ENCODE measurements at places on chromosomes 12 and 14.

DNA sequence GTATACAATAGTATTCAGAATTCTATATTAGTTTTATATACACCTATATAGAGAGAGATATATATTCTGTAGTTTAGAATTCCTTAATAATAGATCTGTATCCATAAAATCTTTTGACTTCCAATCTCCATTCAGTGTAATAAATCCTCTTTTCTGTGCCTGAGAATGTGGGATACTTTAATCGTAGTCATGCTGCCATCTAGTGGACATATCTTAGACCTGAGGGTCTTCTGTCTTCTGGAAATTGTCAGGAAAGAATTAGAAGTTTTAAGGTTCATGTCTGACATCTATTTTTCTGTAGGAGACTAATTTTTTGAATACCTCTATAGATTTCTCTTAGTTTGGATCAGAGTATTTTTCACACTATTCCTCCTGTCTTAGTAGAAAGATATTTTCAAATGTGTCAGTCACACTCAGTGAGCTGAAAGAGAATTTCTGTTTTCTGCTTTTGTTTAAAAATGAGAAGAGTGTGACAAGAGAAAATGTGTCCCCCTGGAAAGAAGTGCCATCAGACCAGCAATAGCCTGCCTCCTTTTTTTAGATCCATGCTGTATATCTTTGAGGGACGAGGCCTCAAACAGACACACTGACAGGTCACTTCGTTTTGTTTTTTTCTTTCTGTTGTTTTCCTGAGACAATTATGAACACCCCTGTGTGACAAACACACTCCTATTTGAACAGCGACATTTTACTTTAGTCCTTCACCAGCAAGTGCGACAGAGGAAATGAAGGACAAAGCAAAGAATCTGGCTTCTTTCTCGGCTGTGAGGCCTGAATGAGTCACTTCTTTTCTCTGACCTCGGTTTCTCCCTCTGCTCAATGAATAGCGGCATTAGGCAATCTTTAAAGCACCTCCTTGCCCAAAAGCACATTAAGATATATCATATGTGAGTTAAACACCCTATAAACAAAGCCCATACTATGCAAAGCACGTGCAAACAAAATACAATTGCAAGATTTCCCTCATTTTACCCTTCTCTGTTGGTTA lies 96.3 kb downstream of the GALC start:
- DNase-seq, result peak; percentile 63

- no peak for DNase-seq
Measured at GRCh38 chr12:108029051-108029835, 99.8 kb upstream of the WSCD2 start.

GRCh38 chr14:101721111-101721510 lies 40.4 kb upstream of the PPP2R5C start:
- no peak for DNase-seq

GRCh38 chr14:70018713-70019211 lies 139.5 kb downstream of the SMOC1 start:
- no peak for DNase-seq

GRCh38 chr12:51306507-51306906 lies 17.5 kb downstream of the BIN2 start:
- no peak for DNase-seq

GRCh38 chr14:93128725-93129459 lies 13.2 kb upstream of the ITPK1 start:
- no peak for DNase-seq

GRCh38 chr14:94499673-94500072 lies 9.6 kb downstream of the SERPINA12 start:
- no peak for DNase-seq

- DNase-seq, result no peak
Measured at GRCh38 chr14:75224561-75224960, 48.1 kb upstream of the TMED10 start.

DNA sequence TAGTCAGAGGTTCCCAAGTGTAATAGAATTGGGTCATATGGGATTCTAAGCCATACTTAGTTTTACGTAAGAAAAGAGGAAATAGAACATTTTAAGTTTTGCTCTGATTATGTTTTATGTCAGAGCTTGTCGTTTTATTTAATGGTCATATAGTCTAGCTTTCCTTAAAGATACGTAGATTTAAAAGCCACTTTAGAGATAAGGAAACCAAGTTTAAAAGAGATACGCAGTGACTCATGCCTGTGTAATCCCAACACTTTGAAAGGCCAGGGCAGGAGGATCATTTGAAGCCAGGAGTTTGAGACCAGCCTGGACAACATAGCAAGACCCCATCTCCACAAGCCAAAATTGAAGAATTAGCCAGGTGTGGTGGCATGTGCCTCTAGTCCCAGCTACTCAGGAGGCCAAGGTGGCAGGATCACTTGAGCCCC lies 19.5 kb downstream of the MAPK1IP1L start:
- DNase-seq, result no peak

GRCh38 chr12:9039397-9039977 lies 50.1 kb downstream of the KLRG1 start:
- DNase-seq, result peak; percentile 30

- DNase-seq, result no peak
Measured at GRCh38 chr12:5484426-5484825, 52.5 kb downstream of the NTF3 start.

GRCh38 chr14:104972301-104973134 lies 5.7 kb downstream of the AHNAK2 start:
- DNase-seq, result no peak

- no peak for DNase-seq
Measured at GRCh38 chr14:99516156-99516870, 35.1 kb downstream of the CCNK start.

DNA sequence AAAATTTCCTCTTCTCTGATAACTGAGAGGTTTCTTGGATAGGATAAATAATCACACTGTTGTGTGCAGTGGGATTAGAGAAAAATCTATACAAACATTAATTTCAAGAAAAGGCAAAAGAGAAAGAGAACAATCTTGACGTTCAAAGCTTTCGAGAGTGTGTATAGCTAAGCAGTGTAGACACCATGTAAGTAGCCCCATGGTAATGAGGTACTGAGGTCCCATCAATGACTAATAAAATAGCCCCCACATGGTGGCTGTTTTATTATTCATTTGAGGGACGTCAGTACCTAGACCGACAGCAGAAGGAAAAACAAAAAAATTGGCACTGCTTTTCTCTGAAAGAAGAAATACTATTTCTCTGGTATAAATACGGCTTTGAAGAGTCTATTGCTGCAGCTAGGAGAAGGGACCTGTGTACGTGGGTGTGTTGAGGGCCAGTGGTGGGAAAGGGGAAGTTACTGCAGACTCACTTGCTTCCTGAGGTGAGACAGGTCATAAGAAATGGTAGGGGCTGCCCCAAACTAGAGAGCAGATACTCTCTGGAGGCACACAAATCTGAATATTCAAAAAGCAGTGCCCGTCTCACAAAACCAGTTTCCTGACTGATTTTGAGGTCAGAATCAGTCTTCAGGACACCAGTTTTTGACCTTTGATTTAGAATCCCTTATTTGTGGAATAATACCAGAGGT lies 339.8 kb downstream of the EMP1 start:
- DNase-seq, result no peak

- DNase-seq, result no peak
Measured at GRCh38 chr14:36019126-36019525, 157.4 kb downstream of the PTCSC3 start.

DNA sequence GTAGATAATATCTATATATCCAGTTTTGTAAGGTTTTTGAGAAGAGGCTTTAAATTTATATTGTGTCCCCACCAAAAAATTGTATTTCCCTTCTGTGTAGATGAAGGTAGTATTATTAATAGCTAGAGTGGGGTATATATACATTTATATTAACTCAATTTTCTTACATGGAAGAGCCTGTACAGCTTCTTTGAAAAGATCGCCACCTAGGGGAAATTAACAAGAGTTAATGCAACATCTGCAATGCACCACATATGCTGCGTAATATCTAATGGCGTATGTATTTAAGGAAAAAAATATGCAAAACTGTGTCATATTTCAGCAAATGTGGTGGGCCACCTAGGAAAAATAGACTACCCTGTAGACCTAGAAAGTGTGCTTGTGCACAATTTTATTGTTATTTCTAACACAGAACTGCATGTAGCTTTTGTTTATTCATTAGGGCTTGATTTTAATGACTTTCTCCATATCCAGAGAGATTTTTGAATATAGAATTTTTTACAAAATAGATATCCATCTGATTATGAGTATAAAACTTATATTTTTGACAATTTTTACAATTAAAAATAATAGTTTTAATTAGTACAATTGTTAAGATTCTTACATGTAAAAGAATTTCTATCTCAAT lies 14.0 kb downstream of the CCER1 start:
- DNase-seq, result no peak

- DNase-seq, result peak; percentile 10
Measured at GRCh38 chr14:92317511-92317910, 5.5 kb upstream of the SLC24A4 start.

DNA sequence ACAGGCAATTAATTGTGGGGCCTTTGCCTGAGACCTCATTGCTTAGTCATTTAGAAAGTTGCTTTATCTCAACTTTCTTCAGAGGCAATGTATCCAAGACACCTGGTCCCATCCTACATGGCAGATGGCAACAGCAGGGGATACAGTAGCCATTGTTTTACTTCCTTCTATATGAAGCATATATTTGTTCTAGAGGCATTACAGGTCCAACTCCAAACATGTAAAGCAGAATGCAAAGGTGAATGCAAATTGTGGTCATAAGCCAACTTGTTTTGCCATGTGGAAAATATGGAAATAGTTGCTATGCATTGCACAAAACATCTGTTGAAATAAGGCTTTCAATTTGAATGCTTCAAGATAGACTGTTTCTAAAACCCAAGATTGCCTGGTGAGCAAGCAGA lies 109.8 kb upstream of the BCAT1 start:
- DNase-seq, result no peak

- no peak for DNase-seq
Measured at GRCh38 chr12:56243731-56244181, 13.9 kb downstream of the SLC39A5 start.

- no peak for DNase-seq
Measured at GRCh38 chr14:69034612-69035262, 55.6 kb upstream of the ACTN1 start.

- DNase-seq, result peak; percentile 62
Measured at GRCh38 chr12:109110988-109111495, 5.3 kb upstream of the ACACB start.

- peak; percentile 91 for DNase-seq
Measured at GRCh38 chr12:80580254-80580653, 127.2 kb upstream of the MYF6 start.

DNA sequence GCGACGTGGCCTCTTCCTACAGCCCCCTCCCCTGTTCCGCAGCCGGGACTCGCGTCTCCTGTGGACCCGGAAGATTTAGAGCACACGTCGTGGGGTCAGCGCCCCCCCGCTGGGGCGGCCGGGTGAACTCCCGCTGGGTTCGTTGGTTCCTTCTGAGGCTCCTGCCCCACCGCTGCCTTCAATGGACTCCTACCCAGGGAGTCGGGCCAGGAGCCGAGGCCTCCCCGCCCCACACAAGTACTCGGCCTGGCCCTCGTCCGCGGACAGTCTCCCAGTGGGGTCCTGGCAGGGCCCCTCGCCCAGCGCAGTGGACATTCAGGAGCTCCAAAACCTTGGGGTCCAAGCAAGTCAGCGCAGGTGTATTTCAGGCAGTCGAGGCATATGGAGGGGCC lies 1.2 kb downstream of the MMP17 start:
- DNase-seq, result no peak

GRCh38 chr14:77580964-77581505 lies 35.4 kb downstream of the SPTLC2 start:
- DNase-seq, result peak; percentile 36

DNA sequence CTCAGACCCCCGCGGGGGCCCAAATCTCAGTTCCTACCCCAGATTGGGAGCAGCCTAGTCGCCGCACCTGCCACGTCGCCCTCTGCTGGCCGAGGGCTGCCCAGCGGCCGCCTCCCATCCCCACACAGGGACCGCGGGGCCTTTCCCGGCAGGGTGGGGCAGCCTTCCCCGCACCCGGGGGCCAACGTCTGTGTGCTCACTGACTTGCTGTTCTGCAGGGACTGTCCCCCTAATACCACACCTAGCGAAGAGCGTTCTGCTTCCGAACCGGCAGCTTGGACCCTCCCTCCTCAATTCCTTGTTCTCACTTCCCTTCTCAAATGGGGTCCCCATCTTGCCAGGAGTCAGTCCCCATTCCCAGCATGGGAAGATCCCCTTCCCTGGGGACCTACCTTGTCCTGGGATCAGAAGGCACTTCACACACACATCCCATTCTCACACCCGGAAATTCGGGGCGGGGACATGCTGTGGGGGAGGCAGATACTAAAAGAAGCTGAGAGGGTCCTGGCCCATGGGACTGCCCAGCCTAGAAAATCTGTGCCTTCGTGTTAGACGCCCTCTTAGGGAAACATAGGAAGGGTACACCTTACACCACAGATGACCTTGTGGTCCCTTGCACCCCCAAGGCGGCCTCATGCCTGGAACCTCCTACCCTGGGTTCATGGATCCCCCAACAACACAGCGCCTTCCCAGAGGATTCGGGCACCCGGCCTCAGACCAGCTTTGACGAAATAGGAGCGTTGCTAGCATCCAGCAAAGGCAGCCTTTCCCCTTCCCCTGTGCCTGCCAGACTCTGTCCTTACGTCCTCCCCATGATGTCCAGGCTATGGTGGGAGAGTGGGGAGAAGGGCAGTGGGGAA lies 16.4 kb downstream of the ACVRL1 start:
- no peak for DNase-seq

DNA sequence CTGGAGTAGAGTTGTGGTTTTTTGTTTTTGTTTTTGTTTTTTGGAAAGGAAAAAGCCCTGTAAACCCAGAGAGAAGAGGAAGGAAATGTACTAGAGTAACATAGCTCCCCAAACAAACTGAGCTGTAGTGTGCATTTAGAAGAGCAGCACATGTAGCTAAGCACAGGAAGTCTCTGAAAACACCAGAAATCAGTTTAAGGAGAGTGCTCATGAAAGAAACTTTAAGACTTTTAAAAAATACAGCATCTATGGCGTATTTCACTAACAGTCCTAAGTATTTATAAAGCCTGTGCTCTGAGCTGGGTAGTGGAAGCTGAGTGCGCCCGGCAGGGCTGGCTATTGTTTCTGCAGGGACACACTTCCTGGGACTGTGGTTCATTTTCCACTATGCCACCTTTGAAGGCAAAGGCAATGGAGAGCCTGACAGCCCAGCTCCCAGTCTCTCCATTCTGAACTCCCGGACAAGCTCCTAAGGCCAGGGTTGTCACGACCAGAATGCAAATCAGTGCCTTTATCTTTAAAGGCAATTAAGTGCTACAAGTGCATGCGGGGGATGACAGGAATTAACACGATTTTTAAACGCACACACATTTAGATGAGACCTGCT lies 45.4 kb downstream of the NIN start:
- DNase-seq, result no peak

DNA sequence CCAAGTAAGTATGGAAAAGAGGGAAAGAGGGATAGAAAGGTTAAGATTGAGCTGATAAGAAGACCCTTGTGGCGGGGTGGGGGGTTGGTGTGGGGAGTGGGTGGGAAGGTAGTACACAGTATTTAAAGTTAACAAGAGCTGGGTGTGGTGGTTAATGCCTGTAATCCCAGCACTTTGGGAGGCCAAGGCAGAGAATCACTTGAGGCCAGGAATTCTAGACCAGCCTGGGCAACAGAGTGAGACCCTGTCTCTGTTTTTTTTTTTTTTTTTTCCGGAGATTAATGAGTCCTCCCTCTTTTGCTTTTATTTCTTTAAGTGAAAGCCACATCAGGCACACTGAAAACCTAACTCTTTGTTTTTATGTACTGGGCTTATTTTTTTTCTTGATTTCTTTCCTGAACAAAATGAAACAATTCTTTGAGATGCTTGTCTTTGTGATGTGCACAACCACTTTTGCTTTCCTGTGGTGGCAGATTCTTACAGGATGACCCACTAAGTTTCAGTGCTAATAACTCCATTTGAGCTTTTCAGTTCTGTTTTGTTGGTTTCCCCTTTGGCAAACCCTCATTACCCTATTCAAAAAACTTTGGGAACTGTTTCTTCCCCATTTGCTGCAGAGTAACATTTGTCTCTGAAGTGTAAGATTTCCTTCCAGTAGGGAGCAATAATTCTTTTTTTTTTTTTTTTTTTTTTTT lies 54.8 kb downstream of the WNK1 start:
- no peak for DNase-seq

All from HFF-Myc (cell line).